ENCODE measurements at places on chromosomes 2 and 18.

DNA sequence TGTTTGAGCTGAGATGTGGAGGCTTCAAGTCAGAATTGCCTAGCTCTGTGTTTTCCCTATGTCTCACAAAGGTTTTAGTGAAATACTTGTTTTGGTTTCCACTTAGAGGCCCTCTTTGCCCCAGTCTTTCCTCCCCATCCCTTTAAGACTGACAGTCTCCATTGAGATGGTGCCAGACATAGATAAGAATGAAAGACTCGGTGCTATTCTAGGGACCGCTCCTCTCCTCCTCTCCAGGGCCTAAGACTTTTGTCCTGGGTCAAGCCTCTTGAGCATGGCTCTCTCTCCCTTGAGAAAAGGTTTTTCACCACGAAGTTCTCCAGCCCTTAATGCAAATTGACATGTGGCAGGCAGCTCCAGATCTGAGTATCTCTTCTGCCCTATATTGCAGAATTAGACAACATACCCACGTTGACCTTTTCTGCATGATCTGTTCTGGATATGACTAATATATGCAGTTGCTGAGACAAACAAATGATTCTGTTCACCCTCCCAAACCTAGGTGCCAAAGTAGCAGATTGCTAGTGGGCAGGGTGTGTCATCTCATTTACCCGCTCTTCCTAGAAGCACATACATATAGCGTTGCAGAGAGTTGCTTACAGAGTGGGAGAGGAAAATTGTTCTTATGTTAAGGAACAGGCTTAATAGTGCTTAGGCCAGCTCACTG lies 47.5 kb upstream of the ACSL3 start:
- DNase-seq, result peak; percentile 14

DNA sequence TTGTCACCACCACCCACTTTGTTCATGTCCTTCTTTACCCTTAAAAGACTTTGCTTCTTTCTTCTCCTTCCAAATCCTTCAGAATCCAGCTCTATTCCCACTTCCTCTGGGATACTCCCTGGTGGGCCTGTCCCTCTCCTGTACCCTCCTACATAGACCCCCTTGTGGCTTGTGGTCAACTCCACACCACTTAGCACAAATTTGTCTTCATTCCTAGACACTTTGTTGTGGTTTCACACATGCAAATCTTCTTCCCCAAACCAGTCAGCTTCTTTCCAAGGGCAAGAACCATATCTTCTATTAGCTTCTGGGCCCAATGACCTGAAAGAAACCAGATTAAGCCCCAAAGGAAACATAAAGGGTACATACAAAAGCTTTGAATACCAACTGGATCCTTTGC lies 342.4 kb downstream of the TNS1 start:
- DNase-seq, result peak; percentile 25

GRCh38 chr18:24559526-24559925 lies 99.1 kb downstream of the HRH4 start:
- DNase-seq, result no peak

GRCh38 chr18:47846431-47846830 lies 84.0 kb downstream of the SMAD2 start:
- no peak for DNase-seq

DNA sequence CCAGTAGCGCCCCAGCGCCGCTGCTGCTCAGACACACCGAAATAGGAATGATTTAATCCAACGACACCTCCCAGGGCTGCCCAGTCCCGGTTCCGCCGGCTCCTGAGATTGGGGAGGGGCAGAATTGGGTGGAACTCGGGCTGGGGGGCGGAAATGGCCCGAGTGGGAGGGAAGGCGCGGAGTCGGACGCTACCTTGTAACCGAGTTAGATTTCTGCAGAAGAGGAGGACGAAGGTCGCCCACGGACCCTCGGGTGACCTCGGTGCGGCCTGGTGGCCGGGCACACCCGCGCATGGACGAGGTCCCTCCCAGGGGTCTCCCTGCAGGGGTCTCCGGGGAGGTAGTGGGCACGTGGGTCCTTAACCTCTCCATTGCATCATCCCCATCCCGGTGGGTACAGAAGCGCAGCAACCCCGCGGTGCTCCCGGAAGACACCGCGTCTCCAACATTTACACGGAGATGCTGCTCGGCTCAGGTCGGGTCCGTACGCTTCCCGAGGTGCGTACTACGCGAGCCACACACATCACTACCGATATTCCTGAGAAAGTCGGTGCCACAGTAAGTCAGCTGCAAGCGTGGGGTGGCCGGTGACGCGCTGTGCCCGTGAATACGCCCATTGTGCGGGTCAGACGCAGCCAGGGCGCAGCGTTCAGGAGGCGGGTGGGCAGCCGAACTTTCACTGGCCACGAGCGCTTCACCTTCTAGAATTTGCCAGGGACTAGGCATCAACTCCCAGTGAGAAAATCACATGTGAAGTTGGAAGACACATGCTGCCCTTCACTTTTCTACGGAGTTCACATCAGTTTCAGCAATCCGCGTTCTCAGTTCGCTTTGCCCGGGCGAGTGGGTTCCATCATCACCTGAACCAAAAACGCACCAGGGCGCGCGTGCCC lies 3.0 kb downstream of the ZNF516 start:
- peak; percentile 51 for DNase-seq

- no peak for DNase-seq
These were observed 297.8 kb upstream of the KCNJ3 start for GRCh38 chr2:154400563-154401290.

DNA sequence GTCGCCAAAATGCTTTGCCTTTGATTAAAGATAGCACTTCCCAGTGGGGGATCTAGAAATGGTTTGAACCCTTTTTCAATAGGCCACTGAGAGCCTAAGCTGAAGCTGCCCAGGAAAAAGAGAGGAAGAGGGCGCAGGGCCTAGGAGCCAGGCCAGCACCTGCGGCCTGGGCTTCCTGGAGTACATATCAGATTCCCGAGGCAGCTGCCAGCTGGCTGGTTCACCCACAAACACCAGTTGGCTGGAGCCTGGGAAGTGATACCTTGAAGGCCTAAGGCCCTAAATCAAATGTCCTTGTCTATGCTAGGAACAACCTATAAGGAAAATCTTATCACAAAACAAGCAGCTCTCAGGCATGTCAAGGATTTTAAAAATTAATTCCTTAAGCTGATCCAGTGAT lies 37.1 kb downstream of the ANKRD44 start:
- no peak for DNase-seq

DNA sequence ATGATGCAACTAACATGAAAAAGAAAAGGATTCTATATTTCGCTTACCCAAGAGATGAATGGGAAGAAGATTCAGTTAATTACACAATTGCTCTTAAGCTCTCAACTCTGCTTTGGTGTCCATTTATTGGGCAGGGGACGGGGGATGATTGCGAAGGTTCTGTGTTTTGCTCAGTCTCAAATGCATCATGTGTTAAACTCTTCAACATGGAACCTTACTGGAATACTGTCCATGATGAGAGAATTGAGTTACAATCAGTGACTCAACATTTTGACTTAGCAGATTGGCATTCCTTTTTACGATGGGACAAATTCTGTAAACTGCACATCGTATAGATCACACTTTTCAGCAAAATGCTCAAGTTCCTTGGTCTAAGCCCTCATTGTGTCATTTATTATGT lies 135.6 kb downstream of the RBMS1 start:
- no peak for DNase-seq

- no peak for DNase-seq
These were observed 174.1 kb downstream of the NOL4 start for GRCh38 chr18:34050661-34051060.

- no peak for DNase-seq
These were observed 316.7 kb upstream of the CHAC2 start for GRCh38 chr2:53450923-53451322.

- DNase-seq, result no peak
These were observed 21.0 kb upstream of the NRP2 start for GRCh38 chr2:205661281-205661680.

DNA sequence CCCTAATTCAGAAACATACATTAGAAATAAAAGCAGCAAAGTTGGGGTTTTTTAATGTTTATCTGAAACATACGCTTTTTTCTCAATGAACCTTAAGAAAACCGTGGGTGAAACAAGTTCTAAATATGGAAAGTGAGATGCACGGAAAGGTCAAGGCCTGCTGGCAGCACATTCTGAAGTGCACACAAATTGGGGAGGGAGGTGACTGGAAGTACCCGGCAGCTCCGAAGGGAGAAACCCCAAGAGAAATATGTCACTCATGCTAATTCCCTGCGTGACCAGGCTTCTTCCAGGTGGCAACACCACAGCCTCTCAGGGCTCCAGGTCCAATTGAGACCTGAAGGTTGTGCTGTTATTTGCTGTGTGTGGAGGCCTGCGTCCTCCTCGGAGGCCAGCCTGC lies 45.5 kb downstream of the EIPR1 start:
- no peak for DNase-seq

GRCh38 chr2:16188261-16188890 lies 248.0 kb downstream of the MYCN start:
- no peak for DNase-seq

- no peak for DNase-seq
These were observed 64.4 kb downstream of the CIB4 start for GRCh38 chr2:26576565-26577441.

GRCh38 chr2:86302320-86302719 lies 35.1 kb downstream of the REEP1 start:
- no peak for DNase-seq

- DNase-seq, result no peak
These were observed 49.7 kb downstream of the SH2D6 start for GRCh38 chr2:85468096-85468703.

DNA sequence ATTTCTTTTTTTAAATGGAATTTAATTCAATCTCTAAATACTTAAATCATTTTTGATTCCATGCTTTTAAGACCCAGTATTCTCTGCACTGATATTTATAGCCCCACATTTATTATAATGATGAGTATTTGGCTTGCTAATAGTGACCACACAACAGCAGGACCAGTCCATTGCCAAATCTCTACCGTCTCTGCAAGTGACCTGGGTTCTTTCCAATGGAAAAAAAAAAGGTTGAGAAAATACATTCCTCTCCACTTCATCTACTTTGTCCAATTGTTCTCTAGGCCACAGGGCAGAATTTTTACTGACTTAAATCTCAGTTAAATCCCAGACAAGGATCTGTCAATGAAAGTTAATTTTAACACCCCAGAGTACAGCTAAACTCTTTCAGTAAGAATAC lies 20.5 kb downstream of the GRB14 start:
- DNase-seq, result no peak

All from activated naive CD8-positive, alpha-beta T cell treated with anti-CD3 and anti-CD28 coated beads, Interleukin-2, amount 50 U/mL, for 24 hours (primary cell).